IMR-90 (cell line): ENCODE measurements at places on chromosomes 2 and 18. TPM values are rescaled to one million over a fixed set of nuclear protein-coding genes. Genes with fewer than 3 reads are reported as not detected.

Gene COL6A3
- 798 and 964 TPM in 2 replicates for polyA plus RNA-seq

Gene BIN1
- 25.7 and 26.4 TPM in 2 replicates for polyA plus RNA-seq

Gene VAPA
- 164 and 199 TPM in 2 replicates for polyA plus RNA-seq

Gene DSC3
- polyA plus RNA-seq = 0.01 and 0.09 TPM in 2 replicates

Gene PAIP2B
- polyA plus RNA-seq = 0.14 and 0.15 TPM in 2 replicates

Gene LIPG
- 0.13 and 0.14 TPM in 2 replicates for polyA plus RNA-seq

Gene CD207
- not detected in 2 replicates for polyA plus RNA-seq

- DNase-seq = no peak
- H3K36me3 ChIP-seq = no peaks in the 10 kb centered on the region
- no peak overlapping the region for H3K4me3 ChIP-seq
These were observed 1068.4 kb downstream of the LRP1B start for GRCh38 chr2:141062443-141062842.

- no peaks in the 10 kb centered on the region for H3K4me1 ChIP-seq
- no peaks in the 10 kb centered on the region for H3K36me3 ChIP-seq
- H3K27me3 ChIP-seq = no peaks in the 10 kb centered on the region; the same call in none of the 2 replicates
- no peak overlapping the region for H3K27ac ChIP-seq
- DNase-seq = no peak
These were observed 76.3 kb upstream of the DAPL1 start for GRCh38 chr2:158718851-158719250.

DNA sequence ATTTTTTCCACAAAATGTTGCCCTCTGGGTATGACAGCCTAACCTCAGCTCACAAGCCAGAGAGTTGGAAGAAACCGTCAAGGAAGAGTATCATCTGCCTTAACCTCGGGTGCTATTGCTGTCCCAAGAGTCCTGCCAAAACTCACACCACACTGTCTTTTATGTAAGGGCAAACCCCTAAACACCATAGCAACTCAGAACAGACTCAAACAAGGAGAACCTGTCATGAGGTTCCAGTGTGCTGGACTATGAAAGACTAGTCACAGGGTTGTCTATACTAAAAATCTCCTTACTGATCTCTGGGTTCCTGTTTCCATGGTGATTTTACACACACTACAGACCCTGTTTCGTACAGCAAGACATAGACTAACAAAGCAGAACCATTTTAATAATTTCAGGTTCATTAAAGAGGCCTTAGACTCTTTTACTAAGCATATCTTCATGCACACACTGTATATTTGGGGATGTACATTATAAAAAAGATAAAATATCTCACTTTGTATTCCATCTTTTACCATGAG lies 159.8 kb downstream of the PKP4 start:
- H3K4me1 ChIP-seq = no peaks in the 10 kb centered on the region; the same call in 1 of the 2 replicates
- no peaks in the 10 kb centered on the region for H3K27me3 ChIP-seq
- no peak overlapping the region for H3K4me3 ChIP-seq
- H3K27ac ChIP-seq = no peak overlapping the region
- peaks cover 4% of the 10 kb centered on the region for H3K36me3 ChIP-seq

GRCh38 chr2:20599861-20600461 lies 50.9 kb downstream of the HS1BP3 start:
- H3K27ac ChIP-seq = no peak overlapping the region
- no peaks in the 10 kb centered on the region for H3K36me3 ChIP-seq
